Activated CD4-positive, alpha-beta T cell treated with anti-CD3 and anti-CD28 coated beads, Interleukin-2, amount 50 U/mL, for 48 hours (primary cell): ENCODE measurements at places on chromosomes 1 and 21.

DNA sequence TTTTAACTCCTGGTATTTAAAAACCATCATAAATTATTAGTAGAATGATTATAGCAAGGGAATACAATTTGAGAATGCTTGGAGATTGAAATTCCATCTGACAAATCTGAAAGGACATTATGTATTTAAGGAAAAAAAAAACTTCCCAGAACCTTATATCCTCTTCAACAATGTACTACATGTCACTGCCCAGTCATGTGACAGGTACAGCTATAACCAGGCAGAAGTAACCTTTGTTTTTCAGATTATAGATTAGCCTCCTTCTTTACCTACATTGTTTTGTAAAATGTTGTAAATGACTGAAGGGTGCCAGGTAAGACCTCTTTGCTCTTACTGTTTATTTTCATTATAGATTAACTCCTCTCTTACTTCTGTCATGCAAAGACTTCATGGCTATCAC, 96.9 kb downstream of the KCNJ6 start:
- no peak for DNase-seq

GRCh38 chr1:185087746-185088145, 42.4 kb downstream of the RNF2 start:
- no peak for DNase-seq

DNA sequence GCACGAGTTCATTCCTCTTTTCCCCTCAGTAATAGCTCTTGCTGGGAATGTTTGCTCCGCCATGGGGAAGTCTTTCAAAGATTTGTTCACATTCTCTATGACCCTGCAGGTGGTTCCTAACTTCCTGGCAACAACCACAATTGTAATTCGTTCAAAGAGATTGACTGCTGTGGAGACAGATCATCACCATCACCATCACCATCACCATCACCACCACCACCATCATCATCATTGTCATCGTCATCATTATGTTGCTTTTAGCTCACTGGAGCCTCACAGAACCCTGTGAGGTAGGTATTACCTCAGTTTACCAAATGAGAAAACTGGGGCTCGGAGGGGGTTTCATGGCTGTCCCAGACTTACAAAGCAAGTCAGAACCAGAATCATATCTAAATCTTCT, 30.9 kb downstream of the COA7 start:
- no peak for DNase-seq

DNA sequence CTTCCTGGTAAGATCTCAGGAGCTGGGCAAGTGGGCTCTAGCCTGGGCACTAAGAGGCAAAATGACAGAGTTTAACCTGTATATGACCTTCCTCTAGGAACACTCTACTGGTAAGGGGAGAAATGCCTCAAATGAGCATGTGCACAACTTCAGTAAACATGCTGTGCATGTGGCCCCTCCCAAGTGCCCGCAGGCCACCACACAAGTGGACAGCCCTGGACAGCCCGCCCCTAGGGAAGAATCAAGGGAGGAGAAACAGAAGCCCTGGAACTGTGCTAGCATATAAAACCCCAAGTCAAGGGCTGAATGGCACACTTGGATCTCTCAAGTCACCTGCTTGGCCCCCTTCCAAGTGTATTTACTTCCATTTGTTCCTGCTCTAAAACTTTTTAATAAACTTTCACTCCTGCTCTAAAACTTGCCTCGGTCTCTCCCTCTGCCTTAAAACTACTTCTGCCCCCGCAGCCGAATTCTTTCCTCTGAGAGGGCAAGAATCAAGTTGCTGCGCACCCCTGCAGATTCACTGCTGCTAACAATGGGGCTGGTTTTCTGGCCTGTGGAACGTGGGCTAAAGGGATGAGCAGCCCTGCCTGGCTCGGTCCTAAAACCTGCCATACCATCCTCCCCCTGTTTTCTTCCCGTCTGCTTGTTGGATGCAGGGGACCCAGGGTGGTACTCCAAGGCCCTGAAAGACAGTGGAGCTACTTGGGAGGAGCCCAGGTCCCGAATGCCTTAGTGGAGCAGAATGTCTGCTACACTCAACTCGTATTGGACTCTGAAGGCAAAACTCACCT, 93.5 kb downstream of the IER5 start:
- DNase-seq, result no peak

DNA sequence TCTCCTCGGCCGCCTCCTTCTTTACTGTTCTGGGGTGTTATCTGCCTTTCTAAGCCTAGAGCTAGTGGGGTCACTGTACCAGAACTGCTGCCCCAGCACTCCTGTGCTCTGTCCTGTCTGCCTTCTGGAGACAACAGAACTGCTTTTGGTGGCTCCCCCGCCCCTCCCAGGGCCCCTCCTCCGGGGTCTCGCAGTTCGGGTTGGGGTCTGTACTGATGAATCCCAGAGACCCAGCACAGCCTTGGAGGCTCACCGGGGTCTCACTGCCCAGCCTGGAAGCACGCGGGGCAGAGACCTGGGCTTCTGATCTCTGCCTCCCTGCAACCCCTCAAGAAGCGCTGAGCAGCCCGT, 3.2 kb upstream of the PLEKHA6 start:
- DNase-seq, result no peak

- DNase-seq, result no peak
These were observed 29.4 kb upstream of the PRSS38 start for GRCh38 chr1:227785805-227786671.
